ENCODE measurements at places on chromosomes 6 and 20. TPM values are rescaled to one million over a fixed set of nuclear protein-coding genes. Genes with fewer than 3 reads are reported as not detected.

The WFDC2 gene
- not detected for total RNA-seq

The BNIP5 gene
- not detected for total RNA-seq

The PLG gene
- total RNA-seq: not detected

The RPS6KA2 gene
- total RNA-seq: 122 TPM

The CDSN gene
- total RNA-seq: not detected

The COL19A1 gene
- total RNA-seq: under 0.01 TPM

The EMILIN3 gene
- total RNA-seq: 1.2 TPM

The HLA-DQA2 gene
- total RNA-seq: not detected

The PTK6 gene
- total RNA-seq: not detected

The ERVFRD-1 gene
- total RNA-seq: not detected

The NTSR1 gene
- total RNA-seq: not detected

The BACH2 gene
- 1.0 TPM for total RNA-seq

The COL11A2 gene
- under 0.01 TPM for total RNA-seq

The CPNE1 gene
- total RNA-seq: 123 TPM

The PTCRA gene
- total RNA-seq: not detected

The C6orf58 gene
- total RNA-seq: 0.35 TPM

The SCP2D1 gene
- not detected for total RNA-seq

The MED23 gene
- 13.2 TPM for total RNA-seq

The PRSS35 gene
- 2.4 TPM for total RNA-seq

The C4B gene
- 48.8 TPM for total RNA-seq

The BTN1A1 gene
- total RNA-seq: not detected

The GRM1 gene
- not detected for total RNA-seq

The FKBP1C gene
- 0.09 TPM for total RNA-seq

The SPATA25 gene
- 1.6 TPM for total RNA-seq

The MMP24OS gene
- total RNA-seq: 33.4 TPM

The LHFPL5 gene
- not detected for total RNA-seq

The HLA-DMA gene
- total RNA-seq: 4.3 TPM

The SNX21 gene
- total RNA-seq: 69.8 TPM

The ZCCHC3 gene
- total RNA-seq: 25.1 TPM

The JPH2 gene
- total RNA-seq: 5.3 TPM

The RRAGD gene
- 1.5 TPM for total RNA-seq

The ADGB gene
- total RNA-seq: not detected

The SLC35B3 gene
- total RNA-seq: 26.8 TPM

The DCDC2 gene
- not detected for total RNA-seq

The FLRT3 gene
- total RNA-seq: 13.3 TPM

The SLC4A11 gene
- 1.4 TPM for total RNA-seq

The LIME1 gene
- 8.5 TPM for total RNA-seq

The PSMB1 gene
- total RNA-seq: 205 TPM

The OPRM1 gene
- total RNA-seq: not detected

The BHLHE23 gene
- total RNA-seq: not detected

The CAGE1 gene
- total RNA-seq: not detected

The ENPP1 gene
- 1.4 TPM for total RNA-seq

The BMP7 gene
- not detected for total RNA-seq

The AVP gene
- total RNA-seq: not detected

The SS18L1 gene
- total RNA-seq: 5.9 TPM

The C6orf52 gene
- not detected for total RNA-seq

The LYRM4 gene
- total RNA-seq: 23.6 TPM

The FAM83D gene
- total RNA-seq: 4.4 TPM

The QRSL1 gene
- total RNA-seq: 8.7 TPM

The PXDC1 gene
- 119 TPM for total RNA-seq

The NINL gene
- 6.0 TPM for total RNA-seq

The FAM83C gene
- total RNA-seq: not detected

The SCUBE3 gene
- 4.2 TPM for total RNA-seq

The HUS1B gene
- total RNA-seq: not detected

The C20orf144 gene
- not detected for total RNA-seq

The PNPLA1 gene
- not detected for total RNA-seq

The TCF15 gene
- total RNA-seq: not detected

The PXT1 gene
- total RNA-seq: not detected

The OR14J1 gene
- not detected for total RNA-seq

Data from pericardium fibroblast (primary cell).